HCT116 (cell line): ENCODE measurements at places on chromosomes 12 and 14. TPM values are rescaled to one million over a fixed set of nuclear protein-coding genes. Genes with fewer than 3 reads are reported as not detected.

DNA sequence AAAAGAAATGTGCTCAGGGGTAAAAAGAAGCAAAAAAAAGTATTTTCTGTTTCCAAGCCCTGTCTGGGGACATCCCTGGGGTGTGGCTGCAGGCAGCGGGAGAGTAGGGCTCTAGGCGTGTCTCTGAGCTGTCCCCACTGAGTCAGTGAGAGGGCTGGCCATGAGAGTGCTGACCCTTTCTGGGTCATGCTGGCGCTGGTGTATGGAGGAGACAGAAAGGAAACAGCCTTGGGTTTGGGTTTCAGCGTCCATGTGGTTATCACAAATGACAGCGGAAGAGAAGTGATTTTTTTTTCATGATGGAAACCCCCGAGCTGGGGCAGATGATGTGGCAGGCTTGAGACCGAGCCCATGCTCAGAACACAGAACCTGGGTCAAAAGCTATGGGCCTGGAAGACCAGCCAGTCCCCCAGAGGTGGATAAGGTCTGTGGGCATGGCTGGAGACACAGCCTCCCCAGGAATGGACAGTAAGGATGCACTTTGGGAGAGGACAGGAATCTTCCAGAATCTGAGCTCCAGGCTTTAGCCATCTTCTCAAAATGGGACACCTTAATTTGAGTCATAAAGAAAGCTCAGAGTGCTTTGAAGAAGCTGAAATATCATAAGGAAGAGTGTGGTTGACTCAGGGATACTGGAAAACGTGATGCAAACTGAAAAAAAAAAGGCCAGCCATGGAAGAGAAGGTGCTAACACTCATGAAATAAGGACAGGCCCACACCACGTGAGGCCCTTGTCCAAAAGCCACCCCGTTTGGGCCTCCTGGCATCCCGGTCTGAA lies 36.2 kb downstream of the SYNE3 start:
- DNase-seq = no peak

DNA sequence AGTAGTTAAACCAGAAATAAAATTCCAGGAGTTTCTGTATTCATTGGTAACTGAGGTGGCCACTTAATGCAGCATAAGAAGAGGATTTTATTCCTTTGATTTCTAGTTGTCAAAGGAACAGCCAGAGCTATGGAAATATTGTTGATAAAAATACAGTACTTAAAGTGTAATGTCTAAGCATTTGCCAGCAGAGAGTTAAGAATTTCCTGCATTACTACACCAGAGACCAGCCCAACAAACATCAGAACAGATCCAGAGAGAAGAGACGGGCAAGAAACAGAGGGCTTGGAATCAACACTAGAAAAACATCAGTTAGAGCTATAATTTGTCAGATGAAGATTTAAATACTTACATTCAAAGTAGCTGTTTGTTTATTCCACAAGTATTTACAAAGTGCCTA lies 77.9 kb downstream of the ST8SIA1 start:
- DNase-seq = no peak

DNA sequence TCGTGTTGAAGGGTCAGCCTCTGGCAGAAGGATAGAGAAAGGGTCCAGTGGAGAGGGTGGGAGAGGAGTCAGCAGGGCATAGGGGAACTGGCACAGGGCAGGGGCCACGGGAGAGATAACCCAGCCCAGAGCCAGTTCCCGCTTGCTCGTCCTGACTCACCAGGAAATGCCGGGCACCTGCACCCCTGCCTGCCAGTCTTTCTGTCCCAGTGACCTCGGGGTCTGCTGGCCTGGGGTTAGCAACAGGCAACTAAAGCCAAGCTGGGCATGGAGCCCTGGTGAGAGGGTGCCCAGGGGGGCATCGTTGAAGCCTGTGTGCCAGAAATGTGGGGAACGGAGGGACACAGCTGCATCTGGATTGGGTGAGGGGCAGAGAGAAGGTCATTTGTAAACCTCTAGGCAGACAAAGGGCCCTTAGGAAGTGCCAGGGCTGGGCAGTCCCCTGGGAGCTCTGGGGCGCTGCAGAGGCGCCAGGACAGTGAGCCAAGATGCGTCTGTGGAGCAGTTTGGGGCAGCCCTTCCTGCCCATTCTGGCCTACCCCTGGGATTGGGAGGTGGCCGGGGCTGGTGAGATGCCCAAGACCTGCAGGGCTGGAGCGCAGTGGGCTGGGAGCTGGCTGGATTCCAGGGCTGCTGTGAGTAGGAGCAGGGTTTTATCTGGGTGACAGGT lies 5.5 kb downstream of the TNFAIP2 start:
- DNase-seq = no peak

- no peak for DNase-seq
Measured at GRCh38 chr14:68208626-68209317, 389.2 kb downstream of the RAD51B start.

GRCh38 chr12:107288414-107289127 lies 195.2 kb upstream of the CRY1 start:
- no peak for DNase-seq

The TPCN1 gene
- total RNA-seq = 29.7 TPM

The SOCS4 gene
- total RNA-seq = 23.7 TPM

DNA sequence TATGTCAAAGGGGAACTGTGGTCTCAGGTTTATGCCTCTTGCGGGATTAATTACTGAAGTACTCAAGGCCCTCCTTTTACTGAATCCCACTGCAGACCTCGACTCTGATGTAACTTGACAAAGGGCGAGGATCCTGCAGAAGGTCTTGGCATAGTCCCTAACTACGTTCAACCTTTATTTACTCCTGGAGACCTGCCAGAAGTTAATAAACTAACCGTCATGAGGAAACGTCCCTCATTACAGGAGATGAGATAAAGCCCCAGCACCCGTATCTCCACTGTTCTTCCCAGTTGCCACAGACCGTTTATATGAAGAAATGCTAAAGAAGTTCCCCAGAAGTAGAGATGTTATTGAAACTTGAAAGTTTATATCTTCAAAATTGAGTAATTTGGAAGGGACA lies 190.9 kb downstream of the ETV6 start:
- DNase-seq = no peak

DNA sequence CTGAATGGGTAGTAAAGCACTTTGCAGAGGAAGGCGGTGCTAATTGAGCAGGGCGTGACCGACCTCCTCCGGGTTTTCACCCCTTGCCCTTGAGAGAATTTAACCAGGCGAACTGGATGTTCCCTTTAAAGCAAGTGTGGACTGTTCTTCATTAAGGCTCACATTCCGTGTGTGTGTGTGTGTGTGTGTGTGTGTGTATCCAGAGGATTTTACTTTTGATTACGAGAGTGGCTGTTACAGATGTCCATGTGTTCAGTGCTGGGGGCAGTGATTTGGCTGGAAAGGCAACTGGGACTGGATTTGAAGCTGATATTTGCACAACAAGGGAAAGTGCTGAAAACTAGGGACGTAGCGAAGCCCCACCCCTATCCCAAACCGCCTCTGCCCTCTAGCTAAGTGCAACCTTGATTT lies 2.2 kb downstream of the TMEM132C start:
- no peak for DNase-seq

The DYRK4 gene
- 27.1 TPM for total RNA-seq

The C1R gene
- total RNA-seq = 4.3 TPM

The KIF26A gene
- 10.2 TPM for total RNA-seq

GRCh38 chr12:42893803-42894202 lies 304.3 kb upstream of the PRICKLE1 start:
- DNase-seq = no peak

GRCh38 chr14:76514213-76514998 lies 138.5 kb downstream of the ESRRB start:
- peak; percentile 48 for DNase-seq

GRCh38 chr12:106239241-106239950 lies 8.4 kb downstream of the CKAP4 start:
- DNase-seq = no peak

DNA sequence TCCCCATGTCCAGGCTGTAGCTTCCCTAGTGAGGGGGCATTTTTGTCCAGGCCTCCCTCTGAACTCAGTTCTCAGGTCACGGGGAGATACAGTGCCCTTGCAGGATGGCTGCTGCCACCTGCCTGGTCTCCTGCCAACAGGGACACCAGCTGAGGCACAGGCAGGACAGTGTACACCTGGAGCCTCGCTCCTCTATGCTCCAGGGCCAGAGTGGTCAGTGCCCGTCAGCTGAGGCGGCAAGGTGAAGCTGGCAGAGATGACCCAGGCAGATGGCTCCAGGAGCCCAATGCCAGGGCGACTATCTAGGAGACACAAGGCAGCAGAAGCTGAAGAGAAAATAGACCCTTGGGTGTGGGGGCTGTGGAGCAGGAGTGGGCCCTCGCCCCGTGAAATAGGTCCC lies 12.6 kb downstream of the TUBA1C start:
- DNase-seq = no peak
